ENCODE measurements at places on chromosomes 6 and 20.
A peak's percentile ranks its signal among the peaks of the same experiment; 100 is the strongest.

- peak; percentile 74 for DNase-seq
Observed at GRCh38 chr6:139364302-139364981, 10.0 kb downstream of the CITED2 start.

DNA sequence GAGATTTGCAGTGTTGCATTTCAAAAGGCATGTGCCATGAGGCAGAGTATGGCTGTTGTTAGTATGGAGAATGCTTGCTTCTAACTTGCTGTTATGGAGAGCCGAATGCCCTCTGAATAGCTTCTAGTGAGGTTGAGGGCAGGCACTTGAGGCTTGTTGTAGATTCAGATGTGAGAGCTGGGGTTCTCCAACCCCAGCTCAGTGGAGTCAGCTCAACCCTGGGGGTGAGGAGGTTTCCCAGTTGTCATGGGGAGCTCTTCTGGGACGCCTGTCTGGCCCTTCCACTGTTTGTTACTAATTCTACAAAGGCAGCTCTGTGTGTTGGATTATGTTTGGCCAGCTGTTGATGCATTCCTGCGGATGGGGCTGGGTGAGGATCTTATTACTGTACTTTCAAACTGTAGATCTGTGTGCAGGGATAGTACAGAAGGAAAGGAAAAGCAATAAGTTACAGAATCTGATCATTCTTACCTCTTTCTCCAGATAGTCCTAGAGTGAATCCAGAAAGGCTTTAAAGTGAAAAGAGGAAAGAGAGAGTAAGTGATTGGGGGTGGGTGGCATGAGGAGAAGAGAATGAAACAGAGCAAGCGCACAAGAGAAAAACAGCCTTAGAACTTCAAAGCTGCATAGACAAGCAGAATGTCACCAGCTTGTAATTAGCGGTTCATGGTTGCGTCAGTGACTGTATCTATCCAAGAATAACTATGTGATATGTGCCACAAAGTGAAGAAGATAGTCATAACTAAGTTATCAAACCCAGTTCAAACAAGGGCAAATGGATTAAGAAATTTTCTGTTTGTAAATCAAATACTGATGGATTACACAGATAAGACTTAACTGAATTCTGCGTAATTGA, 148.7 kb downstream of the PRL start:
- DNase-seq = no peak

GRCh38 chr6:159934181-159934580, 34.7 kb upstream of the IGF2R start:
- DNase-seq = no peak

DNA sequence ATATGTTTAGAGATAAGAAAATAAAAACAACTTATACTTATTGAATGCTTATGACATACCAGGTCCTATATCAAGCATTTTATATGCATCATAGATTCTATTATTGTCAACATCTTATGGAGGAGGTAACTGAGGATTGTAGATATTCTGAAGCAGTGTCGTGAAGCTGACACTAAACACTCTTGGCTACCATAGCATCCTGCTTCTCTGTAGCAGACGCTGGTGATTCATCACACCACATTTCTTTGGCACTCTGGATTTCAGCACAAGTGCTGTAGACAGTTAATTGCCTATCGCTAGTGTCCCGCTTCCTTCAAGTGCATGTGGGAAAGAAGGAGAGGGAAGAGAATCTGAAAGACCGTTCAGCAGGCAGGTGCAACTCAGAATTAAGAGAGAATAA, 317.1 kb downstream of the PLCB1 start:
- no peak for DNase-seq

- DNase-seq = no peak
Observed at GRCh38 chr6:139473231-139473701, 98.8 kb upstream of the CITED2 start.

GRCh38 chr6:149319422-149319821, 1.9 kb downstream of the TAB2 start:
- no peak for DNase-seq

DNA sequence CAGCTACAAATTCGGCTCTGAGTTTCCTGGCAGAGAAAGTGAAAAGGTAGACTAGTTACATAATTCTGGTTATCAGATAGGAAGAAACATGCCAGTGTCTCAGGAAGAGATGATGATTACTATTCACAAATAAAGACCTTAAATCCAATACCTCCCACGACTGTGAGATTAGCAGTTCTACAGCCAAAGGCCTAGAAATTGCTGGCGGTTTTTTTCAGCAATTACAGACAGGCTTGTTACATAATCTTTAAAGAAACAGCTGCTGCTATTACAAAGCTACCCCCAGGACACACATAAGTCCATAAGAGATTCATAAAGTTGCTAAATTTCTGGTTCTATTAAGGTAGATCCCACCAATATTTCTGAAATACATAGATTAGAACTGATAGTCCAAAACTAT, 40.2 kb downstream of the PIGU start:
- no peak for DNase-seq

DNA sequence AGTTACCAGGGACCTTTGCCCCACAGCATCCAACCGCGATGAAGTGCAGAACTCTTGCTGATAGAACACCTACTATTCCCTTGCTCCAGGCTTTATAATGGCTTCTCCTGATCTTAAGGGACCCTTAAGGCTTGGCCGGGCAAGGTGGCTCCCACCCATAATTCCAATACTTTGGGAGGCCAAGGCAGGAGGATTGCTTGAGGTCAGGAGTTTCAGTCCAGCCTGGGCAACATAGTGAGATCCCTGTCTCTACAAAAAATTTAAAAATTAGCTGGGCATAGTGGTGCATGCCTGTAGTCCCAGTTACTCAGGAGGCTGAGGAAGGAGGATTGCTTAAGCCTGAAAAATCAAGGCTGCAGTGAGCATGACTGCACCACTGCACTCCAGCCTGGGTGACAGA, 68.8 kb downstream of the GCNT2 start:
- DNase-seq = no peak

DNA sequence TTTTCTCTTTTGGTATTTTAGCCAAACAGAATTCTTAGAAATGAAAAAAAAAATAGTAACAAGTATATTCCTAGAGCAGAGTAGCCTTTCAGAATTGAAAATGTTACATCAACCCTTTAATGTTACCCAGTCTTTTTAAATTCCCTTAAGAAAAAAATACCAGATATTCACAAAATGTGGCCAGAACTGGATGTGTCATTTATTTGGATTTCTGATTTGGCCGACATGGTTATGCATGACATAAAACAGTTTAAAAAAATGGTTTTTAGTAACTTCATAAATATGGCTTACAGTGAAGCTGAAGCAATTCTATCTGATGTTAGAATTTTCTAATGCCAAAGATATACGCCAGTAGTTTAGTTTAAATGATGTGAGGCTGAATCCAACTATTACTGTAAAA, 112.0 kb downstream of the ATXN1 start:
- no peak for DNase-seq

DNA sequence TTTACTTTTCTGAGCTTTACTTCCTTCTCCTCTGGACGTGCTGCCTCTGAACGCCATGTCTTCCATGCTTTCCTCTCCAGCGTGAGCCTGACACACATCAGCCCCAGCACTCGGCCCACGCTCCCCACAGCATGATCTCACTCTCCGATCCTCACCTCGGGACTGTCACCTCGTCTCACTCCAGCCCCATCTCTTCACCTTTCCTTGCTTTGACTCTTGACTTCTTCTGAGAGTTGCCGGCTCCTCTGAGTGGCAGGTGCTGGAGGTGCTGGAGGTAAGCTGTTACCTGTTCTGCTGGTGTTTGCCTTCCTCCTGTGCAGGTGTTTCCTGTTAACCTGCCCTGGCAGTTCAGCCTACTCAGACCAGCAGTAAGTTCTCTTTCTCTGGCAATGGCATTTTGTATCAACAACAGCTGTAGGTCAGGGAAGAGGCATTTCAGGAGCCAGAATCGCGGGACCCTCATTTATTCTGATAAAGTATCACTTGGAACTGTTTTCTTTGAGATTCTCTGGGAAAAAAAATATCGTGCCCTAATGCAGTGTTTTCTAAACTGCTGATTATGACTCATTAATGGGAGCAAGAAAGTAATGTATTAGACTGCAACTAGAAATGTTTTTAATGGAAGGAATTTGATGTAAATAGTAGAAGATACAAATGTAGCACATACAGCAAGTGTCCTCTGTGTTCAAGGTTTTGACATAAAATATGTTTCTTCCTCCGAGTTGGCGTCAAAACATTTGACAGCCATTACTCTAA, 106.5 kb downstream of the ARID1B start:
- no peak for DNase-seq

DNA sequence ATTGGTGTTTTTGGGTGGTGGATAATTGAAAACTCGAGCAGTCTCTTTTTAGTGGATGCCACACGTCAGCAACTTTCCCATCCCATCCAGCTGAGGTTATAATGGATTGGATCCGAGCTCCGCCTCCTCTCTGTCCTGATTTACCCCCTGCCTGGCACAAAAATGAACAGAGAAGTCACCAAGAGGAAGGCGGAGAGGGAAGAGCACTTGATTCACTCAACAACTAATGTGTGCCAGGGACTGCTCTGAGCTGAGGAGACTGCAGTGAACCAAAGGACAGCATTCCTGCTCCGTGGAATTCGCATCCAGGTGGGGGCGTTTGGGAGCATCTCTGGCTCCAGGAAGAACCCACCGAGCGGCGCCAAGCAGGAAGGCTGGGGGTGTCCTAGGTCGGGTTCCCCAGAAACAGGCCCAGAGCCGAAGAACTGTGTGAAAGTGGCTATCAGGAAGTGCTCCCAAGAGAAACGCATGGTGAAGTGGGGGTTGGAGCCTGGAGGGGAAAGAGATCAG, 95.8 kb upstream of the NAA20 start:
- DNase-seq = no peak

GRCh38 chr20:48311956-48312355, 515.8 kb downstream of the PREX1 start:
- DNase-seq = no peak

GRCh38 chr20:64167676-64168075, 3.4 kb downstream of the MYT1 start:
- DNase-seq = no peak

DNA sequence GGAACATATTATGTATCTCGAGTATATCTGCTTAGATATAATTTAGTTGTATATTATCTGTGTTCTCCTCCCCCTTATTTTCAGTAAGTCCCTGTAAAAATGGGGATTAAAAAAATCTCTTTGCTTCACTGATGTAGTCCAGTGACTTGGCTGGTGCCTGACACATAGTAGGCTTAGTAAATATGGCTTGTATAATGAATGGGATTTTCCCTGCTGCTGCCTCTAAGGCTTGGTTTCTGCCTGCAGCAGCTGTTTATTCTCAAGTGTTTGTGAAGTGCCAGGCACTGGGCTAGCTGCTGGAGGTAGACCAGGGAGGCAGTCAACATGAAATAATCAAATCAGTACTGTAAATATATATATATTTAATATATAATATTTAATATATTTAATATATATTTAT, 1.6 kb upstream of the ZFP64 start:
- no peak for DNase-seq

GRCh38 chr6:136365776-136366354, 76.2 kb upstream of the BCLAF1 start:
- DNase-seq = no peak

- no peak for DNase-seq
Observed at GRCh38 chr6:78829407-78829806, 37.9 kb upstream of the IRAK1BP1 start.

DNA sequence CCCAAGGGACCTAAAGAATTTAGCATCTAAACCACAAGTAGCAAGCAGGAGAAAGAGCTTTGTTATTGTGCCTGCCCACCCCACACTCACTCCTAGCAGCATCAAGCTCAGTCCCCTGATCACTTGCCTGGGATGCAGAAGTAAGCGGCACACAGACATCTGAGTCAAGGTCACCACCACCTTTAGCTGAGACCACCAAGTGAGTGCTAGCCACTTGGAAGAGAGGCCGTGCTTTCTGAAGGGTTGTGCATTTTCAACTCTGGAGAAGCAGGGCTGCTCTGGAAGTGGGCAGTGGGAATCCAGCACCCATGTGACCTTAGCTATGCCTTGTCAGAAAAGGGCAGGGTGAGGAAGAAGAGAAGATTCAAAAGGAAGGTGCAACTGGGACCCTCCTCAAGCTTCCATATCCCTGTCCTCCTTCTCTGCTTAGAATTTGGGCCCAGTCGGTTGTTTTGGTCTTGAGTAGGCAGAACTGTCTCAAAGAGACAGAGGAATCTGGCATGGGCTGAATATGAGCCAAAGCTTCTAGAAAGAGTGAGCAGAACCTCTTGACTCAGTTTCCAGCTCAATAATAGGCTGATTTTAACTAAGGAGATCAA, 6.2 kb downstream of the NR2E1 start:
- no peak for DNase-seq

DNA sequence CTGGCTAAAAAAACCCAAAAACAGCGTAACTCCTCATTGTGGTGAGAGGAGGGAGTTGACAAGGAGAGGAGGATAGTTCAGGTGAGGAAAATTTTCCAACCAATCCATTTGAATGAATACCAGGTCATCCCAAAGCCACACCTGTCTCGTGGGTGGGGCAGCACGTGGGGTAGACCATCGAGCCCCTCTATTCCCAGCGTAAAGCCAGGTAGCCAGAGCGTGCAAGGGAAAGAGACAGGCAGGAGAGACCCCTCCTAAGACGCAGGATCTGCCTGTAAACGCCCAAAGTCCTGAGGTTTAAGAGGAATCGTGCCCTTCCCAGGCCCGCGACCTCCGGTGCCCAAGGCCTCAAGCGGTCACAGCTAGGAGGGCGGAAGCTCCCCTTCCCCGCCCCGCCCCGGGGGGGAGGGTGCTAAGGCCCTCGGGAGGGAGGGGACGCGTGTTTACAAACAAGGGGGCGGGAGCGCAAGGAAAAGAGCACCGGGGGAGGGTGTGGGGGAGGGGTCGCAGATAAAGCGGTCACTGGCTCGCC, 712 bp downstream of the RXRB start:
- DNase-seq = peak; percentile 74

DNA sequence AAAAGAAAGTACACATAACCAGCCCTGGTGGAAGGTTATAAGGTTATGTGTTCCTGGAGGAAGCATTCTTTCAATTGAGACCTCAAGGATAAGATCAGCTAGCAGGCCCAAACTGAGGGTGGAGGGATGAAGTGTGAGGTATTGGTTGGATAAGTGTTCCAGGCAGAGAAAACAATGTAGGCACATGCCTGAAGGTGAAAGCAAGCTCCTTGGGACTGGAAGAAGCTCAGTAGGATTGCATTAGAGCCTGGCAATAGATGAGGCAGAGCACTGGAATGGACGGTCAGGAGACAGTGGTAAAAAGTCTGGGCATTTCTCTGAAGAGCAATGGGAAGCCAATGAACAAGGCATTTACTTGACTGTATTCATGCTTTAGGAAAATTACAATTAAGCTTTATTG, 89.9 kb upstream of the SHLD1 start:
- no peak for DNase-seq

GRCh38 chr6:5314191-5314865, 53.0 kb downstream of the FARS2 start:
- DNase-seq = no peak

All from CD8-positive, alpha-beta T cell (primary cell).